ENCODE measurements at places on chromosomes 16 and 17. TPM values are rescaled to one million over a fixed set of nuclear protein-coding genes. Genes with fewer than 3 reads are reported as not detected.

- peak; percentile 62 for DNase-seq
- peaks cover 3% of the 10 kb centered on the region for H3K36me3 ChIP-seq
- H3K27ac ChIP-seq: no peak overlapping the region
- no peak overlapping the region for H3K4me3 ChIP-seq
- peaks cover 11% of the 10 kb centered on the region for H3K27me3 ChIP-seq
These were observed 9.4 kb upstream of the ATP2A3 start for GRCh38 chr17:3973495-3974137.

- H3K36me3 ChIP-seq: peaks cover 12% of the 10 kb centered on the region
- H3K4me1 ChIP-seq: peaks cover 27% of the 10 kb centered on the region
- no peaks in the 10 kb centered on the region for H3K27me3 ChIP-seq
- DNase-seq: no peak
These were observed 23.8 kb upstream of the TMEM101 start for GRCh38 chr17:44038604-44039011.

DNA sequence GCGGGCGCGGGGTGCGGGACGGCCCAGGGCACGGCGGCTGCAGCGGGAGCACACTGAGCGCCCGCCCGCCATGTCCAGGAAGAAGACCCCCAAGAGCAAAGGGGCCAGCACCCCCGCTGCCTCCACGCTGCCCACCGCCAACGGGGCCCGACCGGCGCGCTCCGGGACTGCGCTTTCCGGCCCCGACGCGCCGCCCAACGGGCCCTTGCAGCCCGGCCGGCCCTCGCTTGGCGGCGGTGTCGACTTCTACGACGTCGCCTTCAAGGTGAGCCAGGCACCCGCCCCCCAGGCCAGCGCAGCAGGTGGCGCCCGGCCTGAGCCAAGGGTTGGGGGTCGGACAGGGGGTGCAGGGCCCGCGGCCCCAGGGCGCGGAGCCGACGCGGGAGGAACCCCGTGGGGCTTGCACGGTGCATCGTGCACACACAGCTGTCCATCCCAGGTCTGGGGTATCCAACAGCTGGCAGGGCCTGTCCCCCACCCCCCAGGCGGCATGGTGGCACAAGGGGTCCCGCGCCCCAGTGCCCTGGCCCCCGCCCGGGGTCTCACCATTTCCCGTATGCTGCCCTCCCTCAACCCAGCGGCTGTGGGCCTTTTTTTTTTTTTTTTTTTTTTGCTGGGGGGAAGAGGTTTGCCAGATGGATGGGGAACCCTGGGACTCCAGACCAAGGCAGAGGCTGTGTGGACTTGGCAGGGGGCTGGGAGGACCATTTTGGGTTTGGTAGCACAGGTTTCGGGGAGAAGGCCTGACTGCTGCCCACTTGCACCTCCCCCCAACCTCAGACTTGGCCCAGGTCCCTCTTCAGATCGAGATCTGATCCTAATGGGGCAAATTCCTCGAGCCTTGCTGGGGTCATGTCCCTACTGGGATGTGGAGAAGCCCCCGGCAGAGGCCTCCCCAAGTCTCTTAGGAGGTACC is 547 bp downstream of the RAB26 start:
- no peak for DNase-seq
- no peak overlapping the region for H3K27ac ChIP-seq
- H3K27me3 ChIP-seq: no peaks in the 10 kb centered on the region
- H3K4me1 ChIP-seq: peaks cover 51% of the 10 kb centered on the region

DNA sequence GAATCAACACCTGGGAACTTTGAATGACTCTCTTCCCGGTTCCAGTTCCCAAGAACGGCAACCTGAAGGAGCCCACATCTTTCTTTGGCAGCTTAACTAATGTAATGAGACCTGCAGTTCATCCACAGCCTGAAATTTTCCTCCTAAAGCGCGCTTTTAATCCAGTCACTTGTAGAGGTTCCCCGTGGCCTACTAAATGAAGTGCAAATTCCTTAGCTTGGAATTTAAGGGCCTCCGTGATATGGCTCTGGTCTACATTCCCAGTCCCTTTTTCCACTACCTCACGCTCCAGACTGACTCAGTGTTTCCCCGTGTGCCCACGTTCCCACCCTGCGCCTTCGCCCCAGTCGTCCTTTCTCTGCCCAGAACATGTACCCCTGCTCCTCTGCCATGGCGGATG is 27.2 kb downstream of the FZD2 start:
- no peaks in the 10 kb centered on the region for H3K36me3 ChIP-seq
- peak overlapping the region; percentile 97 for H3K27ac ChIP-seq
- H3K4me3 ChIP-seq: no peak overlapping the region
- DNase-seq: no peak
- peaks cover 56% of the 10 kb centered on the region for H3K4me1 ChIP-seq

GRCh38 chr16:47574091-47575054 is 113.2 kb downstream of the PHKB start:
- no peaks in the 10 kb centered on the region for H3K27me3 ChIP-seq
- H3K4me1 ChIP-seq: peaks cover 14% of the 10 kb centered on the region
- peak overlapping the region; percentile 60 for H3K27ac ChIP-seq
- DNase-seq: no peak
- H3K36me3 ChIP-seq: peaks cover 2% of the 10 kb centered on the region

DNA sequence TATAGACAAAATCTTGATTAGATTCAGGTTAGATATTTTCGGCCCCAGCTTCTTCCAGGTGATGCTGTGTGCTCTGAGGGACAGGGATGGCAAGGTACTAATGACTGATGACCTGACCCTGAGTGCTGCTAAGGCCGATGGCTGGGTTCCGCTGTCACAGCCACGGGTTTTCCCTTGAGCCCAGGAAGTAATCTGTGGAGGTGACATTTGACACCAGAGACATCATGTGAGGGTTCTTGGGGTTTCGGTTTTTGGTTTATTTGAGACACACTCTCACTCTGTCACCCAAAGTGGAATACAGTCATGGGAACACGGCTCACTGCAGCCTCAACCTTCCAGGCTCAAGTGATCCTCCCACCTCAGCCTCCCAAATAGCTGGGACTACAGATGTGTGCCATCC is 9.8 kb downstream of the OTOP3 start:
- peaks cover 59% of the 10 kb centered on the region for H3K27me3 ChIP-seq
- H3K27ac ChIP-seq: no peak overlapping the region
- no peak overlapping the region for H3K4me3 ChIP-seq
- DNase-seq: no peak

DNA sequence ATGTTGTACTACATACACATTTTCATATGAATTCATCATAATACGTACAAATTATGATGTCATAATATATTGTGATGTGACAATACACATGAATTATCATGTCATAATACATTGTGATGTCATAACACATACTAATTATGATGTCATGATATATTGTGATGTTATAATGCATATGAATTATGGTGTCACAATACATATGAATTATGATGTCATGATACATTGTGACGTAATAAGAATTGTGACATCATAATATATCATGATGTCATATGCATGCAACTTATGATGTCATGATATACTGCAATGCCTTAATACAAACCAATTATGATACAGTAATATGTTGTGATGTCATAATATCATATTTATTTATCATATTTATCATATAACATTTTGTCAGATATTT is 2074.3 kb downstream of the TP53TG3F start:
- H3K27me3 ChIP-seq: no peaks in the 10 kb centered on the region
- no peak for DNase-seq
- no peak overlapping the region for H3K27ac ChIP-seq
- H3K4me1 ChIP-seq: no peaks in the 10 kb centered on the region
- no peak overlapping the region for H3K4me3 ChIP-seq
- no peaks in the 10 kb centered on the region for H3K36me3 ChIP-seq

- no peaks in the 10 kb centered on the region for H3K36me3 ChIP-seq
- no peak overlapping the region for H3K27ac ChIP-seq
These were observed 11.4 kb downstream of the SPNS2 start for GRCh38 chr17:4509923-4510617.

The FAAP100 gene
- total RNA-seq: 62.7 TPM

The FOXN1 gene
- not detected for total RNA-seq

The KRT39 gene
- not detected for total RNA-seq

The CHST4 gene
- not detected for total RNA-seq
